Ecto neural progenitor cell (in vitro differentiated cells): ENCODE measurements at places on chromosomes 16 and 17.

DNA sequence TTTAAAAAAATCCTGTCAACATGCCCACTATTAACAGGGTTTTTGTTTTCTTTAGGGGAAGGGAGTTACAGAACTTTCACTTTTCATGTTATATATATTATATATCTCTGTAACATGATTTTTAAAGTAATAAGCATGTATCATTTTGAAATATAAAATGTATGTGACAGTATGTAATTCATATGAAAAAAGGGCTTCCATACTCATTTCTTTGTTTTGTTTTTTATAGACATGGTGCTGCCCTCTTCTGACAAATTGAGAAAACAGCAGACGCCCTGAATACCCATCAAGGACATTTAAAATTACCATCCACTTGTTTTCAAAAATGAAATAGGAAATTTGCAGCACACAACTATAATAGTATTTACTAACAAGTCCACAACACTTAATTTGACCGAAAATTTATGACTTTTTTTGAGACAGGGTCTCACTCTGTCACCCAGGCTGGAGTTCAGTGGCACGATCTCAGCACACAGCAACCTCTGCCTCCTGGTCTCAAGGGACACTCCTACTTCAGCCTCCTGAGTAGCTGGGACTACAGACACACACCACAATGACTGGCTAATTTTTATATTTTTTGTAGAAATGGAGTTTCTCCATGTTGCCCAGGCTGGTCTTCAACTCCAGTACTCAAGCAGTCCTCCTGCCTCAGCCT is 30.4 kb downstream of the CFDP1 start:
- no peak for DNase-seq

DNA sequence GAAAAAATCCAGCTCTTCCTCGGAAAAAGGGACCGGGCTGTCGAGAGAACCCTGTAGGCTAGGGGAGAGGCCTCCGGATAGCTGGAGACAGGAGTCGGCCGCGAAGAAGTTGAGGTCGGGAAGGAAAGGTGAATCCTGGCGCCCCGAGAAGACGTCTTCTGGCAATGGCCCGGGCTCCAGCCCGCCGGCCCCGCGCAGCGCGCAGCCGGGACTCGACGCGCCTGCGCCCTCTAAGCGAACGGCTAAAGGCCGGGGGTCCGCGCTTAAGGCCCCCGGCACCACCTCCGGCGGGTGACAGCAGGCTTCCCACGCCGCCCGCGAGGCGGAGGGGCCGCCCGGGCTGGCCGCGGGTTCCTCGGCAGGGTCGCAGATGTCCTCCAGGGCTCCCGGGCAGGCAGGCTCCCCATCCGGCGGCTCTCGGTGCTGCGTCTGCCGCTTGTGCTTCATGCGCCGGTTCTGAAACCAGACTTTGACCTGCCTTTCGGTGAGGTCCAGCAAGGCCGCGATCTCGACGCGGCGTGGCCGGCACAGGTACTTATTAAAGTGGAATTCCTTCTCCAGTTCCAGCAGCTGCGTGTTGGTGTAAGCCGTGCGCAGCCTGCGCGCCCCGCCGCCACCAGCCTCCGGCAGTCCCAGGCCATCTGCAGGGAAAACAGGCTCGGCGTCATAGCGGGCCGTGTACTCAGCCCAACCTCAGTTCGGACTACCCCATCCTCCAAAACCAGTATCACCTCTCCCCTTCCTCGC is 1.6 kb downstream of the HOXB2 start:
- DNase-seq = peak; percentile 89

- peak; percentile 87 for DNase-seq
These were observed 12.6 kb upstream of the ASGR1 start for GRCh38 chr17:7191571-7192270.

GRCh38 chr17:71726341-71726740 is 394.5 kb upstream of the SOX9 start:
- no peak for DNase-seq

- peak; percentile 27 for DNase-seq
These were observed 3.9 kb downstream of the IGFALS start for GRCh38 chr16:1789643-1790045.

GRCh38 chr16:86892509-86892908 is 314.2 kb downstream of the FOXL1 start:
- no peak for DNase-seq

DNA sequence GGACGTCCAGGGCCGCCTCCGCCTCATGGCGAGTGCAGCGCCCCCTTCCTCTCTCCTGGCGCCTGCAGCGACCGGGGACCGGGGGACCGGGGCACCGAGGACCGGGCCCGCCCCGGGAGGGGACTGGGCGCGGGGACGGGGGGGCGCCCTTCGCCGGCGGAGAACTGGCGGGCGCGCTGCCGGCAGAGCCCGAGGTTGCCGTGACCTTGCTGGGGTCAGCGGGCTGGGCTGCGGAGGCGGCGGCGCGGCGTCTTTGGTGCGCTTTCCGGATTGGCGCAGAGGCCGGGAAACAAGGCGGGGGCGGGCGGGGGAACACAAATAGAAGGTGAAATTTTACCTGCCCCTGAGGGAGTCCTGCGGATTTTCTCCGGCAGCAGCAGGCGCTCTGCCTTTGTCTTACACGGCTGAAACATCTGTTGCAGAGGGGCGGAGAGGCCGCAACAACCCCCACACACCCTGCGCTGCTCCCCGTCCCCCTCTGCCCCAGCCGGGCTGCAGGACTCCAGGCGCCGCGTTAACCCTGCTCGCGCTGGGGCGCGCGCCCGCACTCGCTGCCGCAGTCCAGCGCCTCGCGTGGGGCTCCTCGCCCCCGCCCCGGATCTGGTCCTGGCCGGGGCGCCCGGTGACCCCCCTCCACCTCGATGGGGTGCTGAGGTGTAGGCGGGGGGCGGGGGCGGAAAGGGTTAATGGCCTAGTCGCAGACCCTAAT is 53.5 kb downstream of the SREBF1 start:
- peak; percentile 88 for DNase-seq

GRCh38 chr17:14198013-14198412 is 38.6 kb downstream of the CDRT15 start:
- no peak for DNase-seq

DNA sequence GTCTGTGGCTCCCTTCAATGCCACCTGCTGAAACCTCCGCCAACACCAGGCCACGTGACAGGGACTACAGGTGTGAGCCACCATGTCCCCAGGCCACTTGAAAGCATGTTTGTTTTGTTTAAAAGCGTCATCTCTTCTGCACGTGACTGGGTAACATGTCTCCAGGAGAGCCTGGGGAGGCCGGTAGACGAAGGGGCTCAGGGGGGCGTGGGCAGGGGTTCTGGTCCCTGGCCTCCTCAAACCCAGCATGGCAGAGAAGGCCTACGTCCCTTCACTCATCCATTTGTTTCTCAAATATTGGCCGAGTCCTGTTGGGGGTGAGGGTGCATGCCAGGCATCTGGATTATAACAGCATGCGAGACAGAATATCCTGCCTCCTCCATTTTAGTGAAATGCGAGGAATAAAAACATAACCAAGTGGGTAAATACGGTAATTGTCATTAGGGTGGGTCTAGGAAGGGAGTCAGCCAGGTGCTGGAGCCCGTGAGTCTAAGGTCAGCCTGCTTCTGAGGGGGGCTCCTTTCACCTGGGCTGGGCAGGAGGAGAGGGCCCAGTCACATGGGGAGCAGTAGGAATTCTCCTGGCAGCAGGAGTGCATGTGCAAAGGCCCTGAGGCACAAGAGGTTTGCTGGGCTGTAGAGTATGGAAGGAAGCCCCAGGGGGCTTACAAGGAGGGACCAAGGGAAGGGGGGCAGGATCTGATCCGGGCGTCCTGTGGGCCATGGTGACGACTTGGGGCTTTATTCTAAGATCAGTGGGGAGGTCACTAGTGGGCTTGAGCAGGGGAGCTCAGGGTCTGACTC is 26.8 kb upstream of the CIBAR2 start:
- no peak for DNase-seq

GRCh38 chr16:78284957-78285434 is 185.5 kb downstream of the WWOX start:
- DNase-seq = no peak

GRCh38 chr17:58960068-58960467 is 146.6 kb downstream of the TRIM37 start:
- no peak for DNase-seq

DNA sequence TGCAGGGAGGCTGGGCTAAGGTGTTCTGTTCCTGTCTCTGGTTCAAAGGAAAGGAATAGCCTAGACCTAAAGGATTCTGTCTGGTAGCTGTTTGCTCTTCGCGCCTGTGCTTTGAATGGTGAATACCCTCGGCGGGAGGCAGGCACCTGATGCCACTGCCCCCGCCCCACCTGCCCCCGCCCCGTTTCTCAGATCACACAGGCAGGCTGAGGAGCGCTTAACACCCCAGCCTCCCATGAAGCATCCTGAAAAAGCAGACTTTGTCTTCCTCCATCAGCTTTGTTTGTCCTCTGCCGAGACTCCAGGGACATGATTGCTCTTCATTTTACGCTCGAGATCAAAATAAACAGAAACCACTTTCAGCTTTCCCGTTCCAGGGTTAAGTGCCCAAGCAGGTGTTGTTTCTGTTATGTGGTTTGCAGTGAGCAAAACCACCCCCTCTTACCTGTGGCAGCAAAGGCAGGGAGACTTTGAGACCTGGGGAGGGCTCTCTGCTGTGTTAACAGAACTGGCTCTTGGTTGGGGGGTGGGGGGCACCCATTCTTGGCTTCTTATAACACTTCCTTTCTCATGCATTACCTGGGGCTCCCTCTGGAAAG is 452.1 kb downstream of the WWOX start:
- peak; percentile 50 for DNase-seq

- DNase-seq = no peak
These were observed 412.8 kb downstream of the KIF2B start for GRCh38 chr17:54235571-54235970.

GRCh38 chr16:89071686-89072547 is 21.7 kb upstream of the ACSF3 start:
- DNase-seq = no peak

DNA sequence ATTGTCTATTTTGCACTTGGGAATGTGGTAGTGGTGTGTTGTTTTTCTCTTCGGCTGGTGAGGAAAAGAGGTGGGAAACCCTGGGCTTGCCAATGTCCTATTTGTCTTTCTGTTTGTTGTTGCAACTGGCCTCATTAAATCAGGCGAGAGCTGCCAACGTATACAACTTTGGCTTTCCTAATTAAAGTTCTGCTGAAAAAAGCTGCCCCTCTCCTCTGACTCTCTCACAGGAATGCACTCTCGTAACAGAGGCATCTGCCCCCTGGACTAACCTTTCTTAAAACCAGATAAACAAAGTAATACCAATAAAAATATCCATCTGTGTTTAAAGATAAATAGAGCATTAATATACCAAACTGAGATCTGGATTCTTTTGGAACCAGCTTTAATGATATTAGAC is 7.8 kb downstream of the CDRT15 start:
- no peak for DNase-seq

GRCh38 chr17:58710948-58711552 is 18.6 kb downstream of the RAD51C start:
- DNase-seq = no peak

DNA sequence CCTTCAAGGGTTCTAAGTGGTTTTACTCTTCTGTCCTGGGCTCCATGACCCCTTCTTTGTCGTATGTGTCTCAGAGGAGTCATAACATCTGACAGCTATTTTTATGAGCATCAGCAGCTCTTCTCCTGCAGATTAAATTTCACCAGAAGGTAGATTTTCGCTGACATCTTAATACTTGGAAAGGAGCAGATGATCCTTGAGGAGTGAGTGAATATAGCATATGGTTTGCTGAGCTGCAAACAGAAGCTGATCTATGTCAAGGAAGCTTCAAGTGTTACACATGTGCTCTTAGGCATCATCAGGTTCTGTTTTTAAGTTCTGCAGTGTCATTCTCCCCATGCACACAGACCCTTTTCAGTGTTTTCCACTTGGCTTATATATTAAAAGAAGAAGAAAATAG is 49.2 kb upstream of the MYH2 start:
- no peak for DNase-seq

GRCh38 chr16:68981971-68982370 is 123.5 kb upstream of the HAS3 start:
- DNase-seq = no peak

GRCh38 chr17:64202683-64203344 is 60.2 kb downstream of the TEX2 start:
- no peak for DNase-seq

DNA sequence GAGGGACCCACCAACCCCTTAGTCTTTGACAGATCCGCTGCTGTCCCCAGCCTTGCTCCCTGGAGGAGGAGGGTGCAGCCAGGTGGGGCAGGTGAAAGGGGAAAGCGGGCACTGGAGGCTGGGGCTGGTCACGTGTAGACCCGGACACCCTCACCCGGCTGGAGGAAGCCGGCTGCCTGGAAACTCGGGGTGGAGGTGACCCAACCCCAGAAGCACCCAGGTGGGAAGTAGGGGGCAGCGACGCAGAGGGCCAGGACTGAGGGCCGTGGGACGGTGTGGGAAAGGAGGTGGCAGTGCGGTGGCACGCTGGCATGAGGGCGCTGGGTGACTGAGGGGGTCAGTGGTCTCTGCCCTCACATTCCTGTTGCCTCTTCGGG is 2.7 kb downstream of the TRAF7 start:
- no peak for DNase-seq

- DNase-seq = no peak
These were observed 99.7 kb downstream of the VPS53 start for GRCh38 chr17:614653-615546.
